ENCODE measurements at places on chromosomes 5 and 9.

- H3K4me1 ChIP-seq = no peaks in the 10 kb centered on the region
- H3K27ac ChIP-seq = no peak overlapping the region
- H3K27me3 ChIP-seq = no peaks in the 10 kb centered on the region
- DNase-seq = peak; percentile 11
Observed at GRCh38 chr5:35644543-35644942, 26.9 kb downstream of the SPEF2 start.

GRCh38 chr9:94174164-94174563 is 84.9 kb upstream of the ZNF169 start:
- H3K27me3 ChIP-seq = no peaks in the 10 kb centered on the region
- H3K36me3 ChIP-seq = peaks cover 89% of the 10 kb centered on the region
- H3K4me1 ChIP-seq = peaks cover 50% of the 10 kb centered on the region
- H3K4me3 ChIP-seq = peak overlapping the region; percentile 44
- peak overlapping the region; percentile 31 for H3K27ac ChIP-seq

DNA sequence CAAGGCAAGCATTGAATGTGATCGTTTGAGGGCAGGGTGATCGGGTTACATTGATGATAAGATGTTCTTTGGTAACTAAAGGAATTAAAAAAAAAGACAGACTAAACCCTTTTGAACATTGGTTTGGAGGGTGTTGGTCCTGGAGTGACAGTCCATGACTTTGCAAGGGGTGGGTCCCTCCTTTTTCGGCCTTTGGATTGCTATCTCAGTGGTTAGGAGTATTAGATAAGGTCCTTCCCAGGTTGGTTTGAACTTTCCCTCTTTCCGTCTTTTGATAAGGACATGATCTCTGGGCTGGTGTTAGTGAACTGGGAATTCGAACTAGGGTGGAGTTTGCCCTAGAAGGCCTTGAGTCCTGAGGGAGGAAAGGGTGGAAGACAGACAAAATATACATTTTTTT is 5.4 kb upstream of the ABO start:
- no peaks in the 10 kb centered on the region for H3K36me3 ChIP-seq
- H3K27me3 ChIP-seq = no peaks in the 10 kb centered on the region
- DNase-seq = no peak
- no peak overlapping the region for H3K27ac ChIP-seq

- H3K27ac ChIP-seq = no peak overlapping the region
- no peak for DNase-seq
- no peaks in the 10 kb centered on the region for H3K36me3 ChIP-seq
- H3K27me3 ChIP-seq = peaks cover 12% of the 10 kb centered on the region
- H3K4me1 ChIP-seq = peaks cover 9% of the 10 kb centered on the region
Observed at GRCh38 chr5:151153766-151154272, 3.8 kb downstream of the ANXA6 start.

DNA sequence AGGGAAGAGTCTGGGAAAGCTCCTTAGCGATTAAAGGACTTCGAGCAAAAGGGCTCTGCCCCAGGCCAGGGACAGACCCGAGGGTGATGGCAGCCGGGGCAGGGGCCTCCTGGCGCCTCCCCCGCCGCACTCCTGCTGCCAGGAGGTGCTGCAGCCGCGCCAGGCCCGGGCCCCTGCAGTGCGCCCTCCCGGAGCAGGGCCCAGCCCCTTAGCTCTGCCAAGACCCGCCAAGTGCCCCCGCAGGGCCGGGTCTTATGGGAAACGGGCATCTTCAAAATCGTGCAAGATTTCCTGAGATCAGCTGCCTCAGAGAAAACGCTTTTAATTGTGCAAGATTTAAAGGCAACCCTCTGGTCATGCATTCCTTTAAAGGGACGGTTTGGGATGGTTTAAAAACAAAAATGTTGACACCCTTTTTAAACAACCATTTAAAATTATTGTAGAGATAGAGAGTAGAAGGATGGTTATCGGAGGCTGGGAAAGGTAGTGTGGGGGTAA is 52.4 kb downstream of the CDC14B start:
- no peak for DNase-seq
- peak overlapping the region; percentile 84 for H3K27ac ChIP-seq
- H3K4me3 ChIP-seq = peak overlapping the region; percentile 80
- no peaks in the 10 kb centered on the region for H3K27me3 ChIP-seq
- peaks cover 7% of the 10 kb centered on the region for H3K36me3 ChIP-seq

DNA sequence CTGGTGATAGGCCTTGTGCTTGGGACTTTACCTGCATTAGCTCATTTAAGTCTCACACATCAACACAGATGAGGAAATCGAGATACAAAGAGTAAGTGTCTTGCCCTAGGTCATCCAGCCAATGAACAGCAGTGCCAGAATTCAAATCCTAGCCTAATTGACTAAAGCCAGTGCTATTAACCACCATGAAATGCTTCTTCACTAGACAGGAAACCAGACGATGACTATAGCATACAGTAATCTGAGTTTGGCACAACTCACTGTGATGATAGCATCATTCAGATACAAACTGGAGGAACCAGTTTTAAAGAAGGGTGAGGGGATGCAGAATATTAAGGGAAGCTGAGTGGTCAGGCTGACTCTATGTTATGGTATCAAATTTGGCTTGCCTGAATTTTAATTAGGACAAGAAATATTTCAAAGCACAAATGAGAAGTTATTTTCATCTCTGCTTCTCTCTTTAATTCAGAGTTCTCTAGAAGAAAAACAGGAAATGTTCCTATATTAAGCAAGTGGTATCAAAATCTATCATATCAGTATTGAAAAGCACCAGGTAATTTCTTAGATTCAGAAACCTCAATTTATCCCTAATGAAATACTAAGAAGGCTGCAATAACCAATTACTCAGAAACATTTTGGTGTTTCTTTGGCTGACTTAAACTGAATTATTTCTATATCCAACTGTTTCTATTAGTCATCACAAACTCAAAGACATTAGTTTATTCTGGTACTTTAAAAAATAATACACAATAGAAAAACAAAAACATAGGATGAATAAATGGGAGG is 147.0 kb upstream of the RASA1 start:
- no peaks in the 10 kb centered on the region for H3K27me3 ChIP-seq
- no peaks in the 10 kb centered on the region for H3K36me3 ChIP-seq
- DNase-seq = peak; percentile 88

- DNase-seq = no peak
- H3K4me3 ChIP-seq = no peak overlapping the region
Observed at GRCh38 chr5:44051591-44051990, 337.6 kb downstream of the FGF10 start.

DNA sequence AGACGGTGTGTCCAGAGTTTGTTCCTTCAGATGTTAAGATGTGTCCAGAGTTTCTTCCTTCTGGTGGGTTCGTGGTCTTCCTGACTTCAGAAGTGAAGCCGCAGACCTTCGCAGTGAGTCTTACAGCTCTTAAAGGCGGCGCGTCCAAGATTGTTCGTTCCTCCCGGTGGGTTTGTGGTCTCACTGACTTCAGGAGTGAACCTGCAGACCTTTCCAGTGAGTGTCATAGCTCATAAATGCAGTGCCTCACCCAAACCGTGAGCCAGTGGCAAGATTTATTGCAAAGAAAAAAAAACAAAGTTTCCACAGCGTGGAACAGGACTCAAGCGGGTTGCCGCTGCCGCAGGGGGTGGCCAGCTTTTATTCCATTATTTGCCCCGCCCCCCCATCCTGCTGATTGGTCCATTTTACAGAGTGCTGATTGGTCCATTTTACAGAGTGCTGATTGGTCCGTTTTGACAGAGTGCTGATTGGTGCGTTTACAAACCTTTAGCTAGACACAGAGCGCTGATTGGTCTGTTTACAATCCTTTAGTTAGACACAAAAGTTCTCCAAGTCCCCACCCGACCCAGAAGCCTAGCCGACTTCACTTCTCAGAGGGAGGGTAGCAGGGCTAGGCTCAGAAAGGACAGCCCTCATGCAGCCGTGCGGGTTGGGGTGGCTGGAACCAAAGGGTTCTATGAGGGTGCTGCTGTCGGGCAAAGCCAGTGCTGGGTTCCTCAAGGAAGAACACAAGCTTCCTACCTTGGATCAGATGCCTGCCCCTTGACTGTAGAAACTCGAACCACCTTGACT is 9.1 kb upstream of the RNF130 start:
- H3K4me1 ChIP-seq = no peaks in the 10 kb centered on the region
- DNase-seq = no peak
- no peak overlapping the region for H3K4me3 ChIP-seq
- no peaks in the 10 kb centered on the region for H3K27me3 ChIP-seq
- no peak overlapping the region for H3K27ac ChIP-seq

- no peaks in the 10 kb centered on the region for H3K36me3 ChIP-seq
- no peak overlapping the region for H3K27ac ChIP-seq
- no peak overlapping the region for H3K4me3 ChIP-seq
- H3K4me1 ChIP-seq = peaks cover 9% of the 10 kb centered on the region
- H3K27me3 ChIP-seq = peaks cover 96% of the 10 kb centered on the region
- DNase-seq = no peak
Observed at GRCh38 chr5:90561766-90562165, 3.2 kb downstream of the ADGRV1 start.

DNA sequence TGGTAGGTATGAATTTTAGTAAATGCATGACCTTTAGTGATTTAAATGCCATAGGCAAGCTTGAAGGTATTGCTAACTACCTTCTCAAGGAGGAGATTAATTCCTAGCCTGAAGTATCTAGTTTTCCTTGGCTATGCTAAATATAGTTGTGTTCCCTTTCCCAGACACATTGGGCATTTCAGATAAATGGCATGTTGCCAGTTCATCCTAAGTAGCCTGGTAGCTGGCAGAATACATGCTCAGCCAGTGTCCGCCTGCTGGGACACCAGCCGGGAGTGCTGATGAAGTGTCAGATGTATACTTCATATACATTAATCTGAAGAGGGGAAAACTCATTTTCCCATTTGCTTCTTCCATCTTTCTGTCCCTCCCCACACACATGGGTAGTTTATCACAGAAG is 196.9 kb downstream of the MAST4 start:
- no peak for DNase-seq
- H3K4me3 ChIP-seq = no peak overlapping the region
- H3K27me3 ChIP-seq = peaks cover 31% of the 10 kb centered on the region
- H3K36me3 ChIP-seq = no peaks in the 10 kb centered on the region
- no peak overlapping the region for H3K27ac ChIP-seq

DNA sequence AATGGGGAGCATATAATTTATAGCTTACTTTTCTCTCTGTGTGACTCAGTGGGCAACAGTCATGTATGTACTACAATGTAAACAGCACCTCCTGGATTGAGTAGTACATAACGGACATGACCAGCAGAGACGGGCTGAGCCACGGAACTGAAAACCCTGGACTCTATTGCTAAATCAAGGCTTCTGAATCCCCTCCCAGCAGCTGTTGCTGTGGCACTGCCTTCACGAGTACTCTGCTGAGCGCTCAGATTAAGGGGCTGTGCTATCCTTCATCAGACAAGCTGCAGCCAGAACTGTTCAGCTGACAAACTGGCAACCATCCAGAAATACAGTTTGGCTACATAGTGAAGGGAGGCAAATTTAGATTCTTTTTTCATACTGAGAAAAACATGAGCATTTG is 131.3 kb upstream of the CCDC180 start:
- peaks cover 9% of the 10 kb centered on the region for H3K4me1 ChIP-seq
- H3K4me3 ChIP-seq = no peak overlapping the region
- H3K27me3 ChIP-seq = no peaks in the 10 kb centered on the region
- no peak for DNase-seq
- no peak overlapping the region for H3K27ac ChIP-seq

- H3K4me3 ChIP-seq = no peak overlapping the region
- DNase-seq = no peak
- H3K4me1 ChIP-seq = peaks cover 56% of the 10 kb centered on the region
- H3K27me3 ChIP-seq = no peaks in the 10 kb centered on the region
- peak overlapping the region; percentile 51 for H3K27ac ChIP-seq
Observed at GRCh38 chr9:113579283-113580040, 115.9 kb downstream of the RGS3 start.

DNA sequence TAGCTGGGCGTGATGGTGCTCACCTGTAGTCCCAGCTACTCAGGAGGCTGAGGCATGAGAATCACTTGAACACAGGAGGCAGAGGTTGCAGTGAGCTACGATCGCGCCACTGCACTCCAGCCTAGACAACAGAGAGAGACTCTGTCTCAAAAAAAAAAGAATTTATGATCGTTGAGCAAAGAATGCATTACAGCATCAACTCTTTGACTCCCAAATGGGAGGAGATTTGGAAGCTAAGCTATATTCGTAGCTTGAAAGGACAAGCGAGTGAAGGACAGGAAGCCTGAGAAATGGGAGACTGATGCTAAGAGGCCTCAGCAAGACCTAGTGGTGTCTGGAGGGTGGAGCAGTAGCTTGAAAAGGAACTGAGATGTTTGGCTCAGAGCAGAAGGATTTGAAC is 10.3 kb upstream of the CCIN start:
- no peak overlapping the region for H3K27ac ChIP-seq
- no peaks in the 10 kb centered on the region for H3K36me3 ChIP-seq
- H3K4me1 ChIP-seq = peaks cover 8% of the 10 kb centered on the region
- DNase-seq = no peak

DNA sequence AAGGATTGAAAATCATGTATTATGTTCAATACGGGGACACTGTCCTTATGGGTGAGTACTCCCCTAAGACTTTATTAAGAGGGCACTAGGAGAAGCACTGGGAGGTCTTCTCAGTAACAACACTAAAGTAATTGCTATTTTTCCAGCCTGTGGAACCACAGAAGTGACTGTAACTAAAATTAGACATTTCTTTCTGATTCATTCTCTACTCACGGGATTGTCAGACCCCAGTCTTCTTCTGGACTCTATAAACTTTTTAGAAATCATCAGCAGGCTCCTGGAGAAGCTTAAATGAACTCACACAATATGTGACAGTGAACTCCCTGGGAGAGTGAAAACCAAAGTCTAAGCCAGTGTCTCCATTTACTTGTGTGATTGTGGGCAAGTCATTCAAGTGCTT is 14.5 kb downstream of the TLR4 start:
- no peak overlapping the region for H3K4me3 ChIP-seq
- no peak for DNase-seq
- no peaks in the 10 kb centered on the region for H3K36me3 ChIP-seq
- H3K27ac ChIP-seq = no peak overlapping the region
- H3K27me3 ChIP-seq = no peaks in the 10 kb centered on the region
- no peaks in the 10 kb centered on the region for H3K4me1 ChIP-seq

- DNase-seq = no peak
- H3K27me3 ChIP-seq = no peaks in the 10 kb centered on the region
- no peak overlapping the region for H3K4me3 ChIP-seq
- H3K4me1 ChIP-seq = peaks cover 10% of the 10 kb centered on the region
- no peaks in the 10 kb centered on the region for H3K36me3 ChIP-seq
Observed at GRCh38 chr5:111836426-111836825, 79.4 kb upstream of the NREP start.

DNA sequence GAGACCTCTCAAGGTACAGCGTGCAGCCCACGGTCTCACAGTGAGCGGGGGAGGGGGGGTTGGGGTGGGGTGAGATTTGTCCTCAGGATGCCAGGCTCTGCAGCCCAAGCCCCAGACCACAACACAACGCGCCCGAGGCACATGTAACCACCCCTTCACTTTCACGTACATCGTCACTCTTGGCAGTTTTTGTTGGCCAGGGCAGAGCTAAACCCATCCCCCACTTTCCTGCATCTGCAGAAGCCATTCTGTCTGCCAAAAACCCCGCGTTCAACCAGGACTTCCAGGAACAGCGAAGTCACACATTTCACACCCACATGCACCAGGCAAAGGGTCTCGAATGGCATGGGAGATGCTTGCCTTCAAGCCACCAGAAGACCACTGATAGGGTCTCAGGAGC is 9.4 kb upstream of the SMIM23 start:
- no peaks in the 10 kb centered on the region for H3K27me3 ChIP-seq
- H3K27ac ChIP-seq = no peak overlapping the region
- no peak overlapping the region for H3K4me3 ChIP-seq
- no peaks in the 10 kb centered on the region for H3K4me1 ChIP-seq

- peaks cover 8% of the 10 kb centered on the region for H3K4me1 ChIP-seq
- DNase-seq = no peak
- no peak overlapping the region for H3K4me3 ChIP-seq
- no peaks in the 10 kb centered on the region for H3K27me3 ChIP-seq
- no peak overlapping the region for H3K27ac ChIP-seq
Observed at GRCh38 chr9:38359689-38360385, 32.7 kb upstream of the ALDH1B1 start.
